Activated CD8-positive, alpha-beta T cell treated with anti-CD3 and anti-CD28 coated beads for 36 hours (primary cell): ENCODE measurements at places on chromosomes 3 and 15.
A peak's percentile ranks its signal among the peaks of the same experiment; 100 is the strongest.

- DNase-seq: no peak
These were observed 60.7 kb downstream of the UBE2E2 start for GRCh38 chr3:23263796-23264195.

DNA sequence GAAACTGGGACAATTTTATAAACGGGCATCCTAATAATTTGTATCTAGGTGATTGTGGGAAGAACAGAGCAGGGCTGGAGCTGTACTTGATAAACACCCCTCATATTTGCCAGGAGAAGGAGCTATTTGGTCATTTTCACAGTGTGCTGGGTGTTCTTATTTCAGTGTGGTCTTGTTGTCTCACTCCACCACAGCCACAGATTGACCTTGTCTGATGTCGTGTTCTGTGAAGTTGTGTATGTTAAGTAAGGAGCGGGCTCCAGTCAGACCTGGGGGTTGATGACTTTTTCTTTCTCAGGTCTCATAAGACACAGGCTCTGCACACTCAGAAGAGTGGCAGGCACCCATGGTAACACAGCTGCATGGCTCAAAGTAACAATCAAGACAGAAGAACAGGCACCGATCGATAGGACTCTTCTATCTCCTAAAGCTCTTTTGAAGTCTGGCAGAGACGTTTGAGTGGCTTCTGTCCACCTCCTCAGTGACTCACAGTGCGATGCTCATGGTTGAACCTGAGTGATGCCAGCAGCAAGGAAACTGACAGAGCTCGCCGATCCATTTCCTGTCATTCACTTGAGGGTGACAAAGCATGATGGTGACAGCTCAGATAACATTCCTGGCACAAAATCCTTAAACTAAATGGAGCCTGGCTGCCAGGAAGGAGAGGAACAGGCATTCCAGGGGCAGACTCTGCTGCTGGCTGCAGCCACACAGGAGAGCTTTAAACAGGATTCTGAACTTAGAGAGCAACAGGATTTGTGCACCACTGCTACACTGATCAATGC is 20.8 kb downstream of the DPH3 start:
- DNase-seq: peak; percentile 12

- no peak for DNase-seq
These were observed 71.1 kb upstream of the SLC24A5 start for GRCh38 chr15:48049736-48050135.

GRCh38 chr3:167166594-167167253 is 213.4 kb downstream of the ZBBX start:
- DNase-seq: no peak

- no peak for DNase-seq
These were observed 79.8 kb downstream of the PLCH1 start for GRCh38 chr3:155664925-155665695.

DNA sequence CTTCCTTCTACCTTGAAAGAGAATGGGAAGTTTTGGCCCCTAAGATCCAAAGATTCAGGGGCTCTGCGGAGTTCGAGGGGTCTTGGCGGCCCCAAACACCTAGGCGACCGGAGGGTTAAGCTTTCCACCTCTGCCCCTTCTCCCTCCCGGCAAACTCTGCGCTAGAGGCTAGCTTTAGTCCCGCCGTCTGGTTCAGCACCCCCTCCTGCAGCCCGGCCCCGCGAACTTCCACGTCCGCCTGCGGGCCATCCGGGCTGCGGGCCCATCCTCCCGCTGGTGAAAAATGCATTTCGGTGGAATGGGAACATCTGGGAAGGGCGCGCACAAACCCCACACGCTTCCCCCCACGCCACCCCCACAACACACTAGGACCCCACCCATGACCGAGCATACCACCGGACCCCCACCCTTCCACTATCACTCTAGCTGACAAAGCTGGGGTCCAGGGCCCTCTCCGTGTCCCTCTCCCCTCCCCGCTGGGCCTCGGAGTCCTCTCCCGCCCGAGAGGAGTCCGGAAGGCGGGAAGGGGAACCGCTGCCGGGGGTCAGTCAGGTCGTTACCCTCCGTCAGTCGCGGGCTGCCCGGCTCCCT is 1.0 kb downstream of the SHOX2 start:
- DNase-seq: no peak

- no peak for DNase-seq
These were observed 243.0 kb downstream of the CD47 start for GRCh38 chr3:107847791-107848190.

GRCh38 chr3:184360070-184360928 is 1.1 kb downstream of the CLCN2 start:
- DNase-seq: no peak

GRCh38 chr15:79736435-79737000 is 160.3 kb downstream of the MTHFS start:
- DNase-seq: no peak

GRCh38 chr3:7209098-7209497 is 348.2 kb downstream of the GRM7 start:
- no peak for DNase-seq

DNA sequence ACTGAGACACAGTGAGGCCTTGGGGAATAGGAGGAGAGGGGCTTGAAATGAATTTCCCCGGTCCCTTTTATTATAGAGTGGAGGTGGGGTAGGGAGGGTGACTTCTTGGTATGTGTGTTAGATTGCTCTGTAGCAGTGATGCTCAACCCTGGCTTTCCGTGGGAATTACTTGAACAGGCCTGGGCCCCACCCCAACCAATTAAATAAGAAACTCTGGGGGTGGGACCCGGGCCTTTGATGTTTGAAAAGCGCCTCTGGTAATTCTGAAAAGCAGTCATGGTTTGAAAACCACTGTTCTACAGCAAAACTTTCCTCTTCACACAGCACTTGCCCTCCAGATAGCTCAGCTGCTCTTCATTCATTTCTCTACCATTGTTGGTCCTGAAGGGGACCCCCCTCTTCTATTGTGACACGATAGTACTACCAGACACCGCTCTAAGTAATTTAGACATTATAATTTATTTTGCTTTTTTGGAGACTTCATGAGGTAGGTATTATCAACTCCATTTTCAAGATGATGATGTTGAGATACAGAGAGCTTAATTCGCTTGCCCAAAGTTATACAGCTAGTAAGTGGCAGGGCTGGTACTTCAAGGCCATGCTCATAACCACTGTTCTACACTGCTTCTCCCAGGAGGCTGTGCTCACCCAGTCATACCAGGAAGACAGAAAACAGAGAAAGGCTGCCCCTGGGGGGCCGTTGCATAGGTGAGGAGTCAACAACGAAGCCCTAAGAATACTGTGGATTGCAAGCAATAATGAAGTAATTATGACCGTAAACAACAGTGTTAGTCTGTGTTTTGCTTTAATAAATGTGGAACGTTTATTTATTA is 176.2 kb downstream of the PEX5L start:
- DNase-seq: no peak

DNA sequence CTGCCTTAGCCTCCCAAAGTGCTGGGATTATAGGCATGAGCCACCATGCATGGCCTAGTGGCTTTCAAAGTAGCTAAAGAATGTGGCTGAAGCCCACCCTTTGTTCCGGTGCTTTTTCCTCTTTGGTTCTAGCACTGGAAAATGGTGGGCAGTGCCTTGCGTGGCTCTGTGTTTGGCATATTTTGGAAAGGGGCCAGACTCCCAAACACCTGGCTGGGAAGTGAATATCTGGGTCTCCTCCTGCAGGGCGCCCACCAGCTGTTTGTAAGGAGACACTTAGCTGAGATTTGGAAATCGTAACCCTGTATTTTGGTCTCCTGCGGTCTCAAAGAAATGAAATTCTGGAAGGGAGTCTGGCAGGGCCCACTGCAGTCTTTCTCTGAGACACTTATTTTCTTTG is 336.4 kb downstream of the IL20RB start:
- no peak for DNase-seq
